A549 treated with Hydrocortisone at 1 μM for 4 hours (cell line): ENCODE measurements at places on chromosomes 1 and 21. TPM values are rescaled to one million over a fixed set of nuclear protein-coding genes. Genes with fewer than 3 reads are reported as not detected.

The NGF gene
- total RNA-seq, result 0.61 to 1.3 TPM (median 0.92 TPM) in 5 replicates

The HSPB7 gene
- total RNA-seq, result 0.05 to 0.14 TPM (median 0.07 TPM) in 4 of 5 replicates, not detected in the other

The GTF2B gene
- 22.9 to 28.6 TPM (median 24.9 TPM) in 5 replicates for total RNA-seq

The C1QA gene
- not detected in 5 replicates for total RNA-seq

The STYXL2 gene
- total RNA-seq, result not detected in 5 replicates

The MCOLN3 gene
- total RNA-seq, result 3.5 to 4.4 TPM (median 3.8 TPM) in 5 replicates

The SLC2A5 gene
- 0.29 to 0.71 TPM (median 0.38 TPM) in 5 replicates for total RNA-seq

The TNFSF4 gene
- 0.03 to 0.09 TPM (median 0.08 TPM) in 5 replicates for total RNA-seq

The BGLAP gene
- total RNA-seq, result 0.16 to 0.62 TPM (median 0.30 TPM) in 3 of 5 replicates, not detected in the others

The CLCA4 gene
- total RNA-seq, result 0.02 to 0.03 TPM in 2 of 5 replicates, not detected in the others

The LAMTOR5 gene
- total RNA-seq, result 177 to 189 TPM (median 180 TPM) in 5 replicates

The MCM3AP gene
- 33.5 to 41.8 TPM (median 40.5 TPM) in 5 replicates for total RNA-seq

The VCAM1 gene
- 0.02 to 0.06 TPM (median 0.05 TPM) in 4 of 5 replicates, not detected in the other for total RNA-seq

The LAX1 gene
- total RNA-seq, result not detected in 5 replicates

The SLC30A1 gene
- 18.5 to 23.5 TPM (median 20.8 TPM) in 5 replicates for total RNA-seq

The FCRLB gene
- total RNA-seq, result 1.5 to 1.8 TPM (median 1.7 TPM) in 5 replicates

The RNU1-2 gene
- 6.1 to 30.4 TPM (median 9.0 TPM) in 3 of 5 replicates, not detected in the others for total RNA-seq

The CLEC20A gene
- not detected in 5 replicates for total RNA-seq

The TFAP2E gene
- total RNA-seq, result 0.41 to 0.78 TPM (median 0.45 TPM) in 5 replicates

The TTC39A gene
- total RNA-seq, result 1.4 to 2.7 TPM (median 1.7 TPM) in 5 replicates

The LRRC38 gene
- 0.05 to 0.08 TPM in 2 of 5 replicates, not detected in the others for total RNA-seq

The AIM2 gene
- not detected in 5 replicates for total RNA-seq

The DIRAS3 gene
- total RNA-seq, result 0.85 to 1.2 TPM (median 1.1 TPM) in 5 replicates

The ZNF683 gene
- total RNA-seq, result not detected in 5 replicates

The S100A1 gene
- 0.61 to 1.1 TPM (median 0.83 TPM) in 5 replicates for total RNA-seq

The KRTAP19-3 gene
- not detected in 5 replicates for total RNA-seq

The PAQR6 gene
- total RNA-seq, result 2.7 to 4.3 TPM (median 3.3 TPM) in 5 replicates

The PTPRF gene
- 73.3 to 110 TPM (median 95.8 TPM) in 5 replicates for total RNA-seq

The DEPDC1 gene
- 9.1 to 19.0 TPM (median 13.7 TPM) in 5 replicates for total RNA-seq

The SPRR2F gene
- total RNA-seq, result not detected in 5 replicates

The KRTAP19-2 gene
- total RNA-seq, result not detected in 5 replicates
